Activated CD8-positive, alpha-beta memory T cell treated with anti-CD3 and anti-CD28 coated beads for 1 hour (primary cell): ENCODE measurements at places on chromosomes 11 and 22.
A peak's percentile ranks its signal among the peaks of the same experiment; 100 is the strongest.

- DNase-seq = no peak
These were observed 607 bp upstream of the ROBO4 start for GRCh38 chr11:124898263-124898680.

- no peak for DNase-seq
These were observed 67.0 kb upstream of the AMPD3 start for GRCh38 chr11:10388101-10388500.

DNA sequence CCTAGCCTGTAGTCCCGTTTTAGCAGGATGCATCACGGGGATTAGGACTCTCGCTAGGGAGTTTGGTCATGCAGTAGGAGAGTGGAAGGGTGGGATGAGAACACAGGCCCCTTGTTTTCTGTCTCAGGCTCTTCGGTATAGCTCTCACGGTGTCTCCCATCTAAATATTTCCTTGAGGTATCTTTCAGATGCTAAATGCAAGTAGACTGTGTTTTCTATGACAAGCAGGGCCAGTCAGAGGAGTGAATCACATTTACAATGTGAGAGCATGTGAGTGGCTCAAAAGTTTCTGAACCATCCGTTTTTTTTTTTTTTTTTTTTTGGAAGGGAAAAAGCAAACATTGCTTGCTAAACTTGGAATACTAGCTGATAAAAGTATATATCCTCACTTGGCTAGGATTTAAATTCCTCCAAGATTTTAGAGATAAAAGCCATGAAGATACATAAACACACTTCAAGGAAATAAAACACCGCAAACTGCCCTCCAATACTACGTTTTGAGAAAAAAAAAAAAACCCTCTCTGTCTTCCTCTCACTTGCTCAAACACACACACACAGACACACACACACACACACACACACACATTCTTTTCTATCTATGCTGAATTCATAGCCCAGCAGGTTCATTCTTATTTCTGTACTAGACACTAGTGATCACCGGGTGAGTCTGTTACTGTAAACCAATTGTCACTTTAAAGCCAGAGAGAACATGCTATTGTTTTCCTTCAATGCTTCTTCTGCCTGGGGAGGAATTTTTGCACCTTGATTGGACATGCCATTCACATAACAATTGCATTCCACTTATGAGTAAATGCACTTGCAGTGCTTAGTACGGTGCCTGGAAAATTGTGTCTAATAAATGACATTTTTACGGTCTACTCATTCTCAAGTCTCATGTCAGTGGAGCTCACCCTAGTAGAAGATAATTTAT lies 224.6 kb upstream of the CCDC90B start:
- DNase-seq = no peak

GRCh38 chr22:26447584-26448329 lies 18.7 kb downstream of the ASPHD2 start:
- DNase-seq = no peak

DNA sequence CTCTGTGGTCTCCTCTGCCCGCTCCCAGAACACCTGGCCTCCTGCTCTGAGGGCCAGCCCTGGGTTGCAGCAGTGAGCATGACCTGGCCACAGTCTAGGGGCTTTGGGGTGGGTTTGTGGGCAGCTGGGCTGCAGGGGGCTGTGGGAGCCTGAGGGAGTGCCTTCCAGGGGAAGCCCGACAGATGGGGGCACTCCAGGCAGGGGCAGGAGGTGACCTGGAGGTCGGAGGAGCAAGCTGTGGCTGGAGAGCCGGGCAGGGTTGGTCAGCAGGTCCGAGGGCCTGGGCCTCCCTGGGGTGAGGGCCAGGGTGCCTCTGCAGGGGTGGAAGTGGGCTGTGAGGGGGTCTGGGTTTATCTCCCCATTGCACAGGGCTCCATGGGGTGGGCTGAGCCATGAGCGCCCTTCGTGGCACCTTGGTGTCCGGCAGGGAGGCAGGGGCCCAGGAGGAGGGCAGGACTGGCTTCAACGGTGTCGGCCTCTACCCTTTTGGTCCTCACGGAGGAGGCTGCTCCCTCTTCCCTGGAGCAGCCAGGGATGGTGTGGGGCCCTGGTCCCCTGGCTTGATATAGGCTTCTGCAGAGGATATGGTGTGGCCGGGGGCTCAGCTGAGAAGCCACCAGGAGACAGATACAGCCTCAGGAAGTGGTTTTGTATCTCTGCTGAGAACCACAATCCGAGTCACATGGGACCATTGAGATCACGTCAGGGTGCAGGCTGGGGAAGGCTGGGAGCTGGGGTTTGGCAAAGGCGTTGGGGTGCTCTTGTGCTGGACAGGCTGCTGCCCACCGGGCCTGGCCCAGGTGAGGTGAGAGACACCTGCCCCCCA lies 22.3 kb downstream of the KCNQ1 start:
- peak; percentile 27 for DNase-seq

DNA sequence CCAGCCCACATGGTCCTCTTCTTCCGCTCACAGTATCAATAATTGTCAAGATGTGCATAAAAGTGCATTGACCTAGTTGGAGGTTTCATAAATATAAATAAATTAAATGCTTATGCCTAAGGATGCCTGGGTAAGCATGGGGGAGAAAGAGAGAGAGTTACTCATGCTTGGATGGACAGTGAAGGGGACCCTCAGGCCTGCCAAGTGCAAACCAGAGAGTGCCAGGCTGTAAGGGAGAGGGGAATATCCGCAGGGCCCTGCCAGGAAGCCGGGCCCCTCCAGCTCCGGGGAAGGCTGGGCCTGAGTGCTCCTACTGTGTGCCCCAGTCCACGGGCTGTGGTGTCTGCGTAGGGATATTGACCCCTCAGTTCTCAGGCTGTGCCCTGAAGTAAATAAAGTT lies 214.6 kb downstream of the DSCAML1 start:
- no peak for DNase-seq
